ENCODE measurements at places on chromosomes 6 and 20.

GRCh38 chr6:3088968-3089367, 20.7 kb downstream of the RIPK1 start:
- DNase-seq, result no peak

DNA sequence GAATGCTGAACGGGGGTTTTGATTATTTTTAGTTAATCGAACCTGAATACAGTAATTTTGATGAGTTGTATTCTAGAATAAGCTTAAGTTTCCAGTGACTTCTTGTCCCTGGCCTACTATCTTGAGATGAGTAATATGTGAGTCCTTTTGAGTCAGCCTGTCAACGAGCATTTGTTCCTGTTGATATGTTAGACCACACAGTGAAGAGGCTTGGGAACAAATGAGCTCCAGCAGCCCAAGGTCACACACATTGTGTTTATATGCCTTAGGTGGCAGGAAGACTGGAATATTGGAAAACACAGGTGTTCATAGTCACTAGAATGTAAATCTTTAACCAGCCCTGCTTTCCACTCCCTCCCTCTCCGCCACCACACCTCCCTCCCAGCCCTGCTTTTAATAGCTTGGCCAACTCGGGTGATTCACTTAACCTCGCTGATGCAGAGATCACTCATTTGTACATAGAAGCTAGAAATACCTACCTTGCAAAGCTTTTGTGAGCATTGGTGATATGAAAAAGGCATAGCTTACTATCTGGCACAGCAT, 9.1 kb downstream of the SMPDL3A start:
- no peak for DNase-seq

- DNase-seq, result no peak
Measured at GRCh38 chr20:57897156-57897874, 187.5 kb upstream of the PMEPA1 start.

DNA sequence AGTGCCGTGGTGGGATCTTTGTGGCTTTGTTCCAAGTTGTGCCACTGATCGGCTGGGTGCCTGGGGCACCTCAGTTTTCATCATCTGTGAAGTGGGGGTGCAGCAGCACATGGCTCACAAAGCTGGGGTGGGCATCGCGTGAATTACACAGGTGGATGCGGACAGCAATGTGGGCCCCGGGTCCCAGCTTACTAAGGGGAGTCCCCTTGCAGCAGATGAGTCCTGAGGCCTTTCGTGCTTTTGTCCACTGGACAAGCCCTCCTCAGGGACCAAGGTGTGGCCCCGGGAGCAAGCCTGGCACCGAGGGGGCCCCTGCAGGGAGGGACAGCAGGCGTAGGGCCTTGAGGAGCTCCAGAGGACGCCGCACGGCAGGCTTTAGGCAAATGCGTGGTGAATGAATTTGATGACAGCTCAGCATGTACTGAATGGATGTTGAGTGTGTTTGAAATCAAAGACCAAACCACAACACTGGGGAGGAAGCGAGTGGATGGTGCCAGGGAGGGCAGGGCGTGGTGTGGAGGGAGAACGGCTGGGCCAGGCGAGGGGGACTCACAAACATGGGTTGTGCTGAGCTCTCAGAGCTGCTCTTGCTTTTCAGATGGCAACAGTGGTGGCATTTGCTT, 53.2 kb downstream of the IRF4 start:
- no peak for DNase-seq

DNA sequence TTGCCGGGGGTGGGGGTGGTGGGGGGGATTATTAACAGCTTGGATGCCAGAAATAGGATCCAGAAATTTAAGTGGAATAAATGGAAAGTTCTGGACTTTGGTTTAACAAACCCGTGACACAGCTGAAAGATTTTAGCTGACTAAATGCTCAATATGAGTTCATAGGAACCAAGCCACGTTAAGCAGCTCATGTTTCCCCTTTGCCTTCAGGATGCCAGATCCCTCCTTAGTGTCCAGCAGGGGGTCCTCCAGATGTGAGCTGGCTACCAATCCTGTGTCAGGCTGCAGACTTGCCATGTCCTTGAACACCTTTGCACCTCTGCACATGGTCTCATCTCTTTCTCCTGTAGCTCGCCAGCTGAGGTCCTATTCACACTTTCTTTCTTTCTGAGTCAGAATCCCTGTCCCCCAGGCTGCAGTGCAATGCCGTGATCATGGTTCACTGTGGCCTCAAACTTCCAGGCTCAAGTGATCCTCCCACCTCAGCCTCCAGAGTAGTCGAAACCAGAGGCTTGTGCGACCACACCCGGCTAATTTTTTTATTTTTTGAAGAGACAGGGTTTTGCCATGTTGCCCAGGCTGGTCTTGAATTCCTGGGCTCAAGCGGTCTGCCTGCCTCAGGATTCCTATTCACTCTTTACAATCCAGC, 133.3 kb upstream of the ARMC2 start:
- DNase-seq, result no peak

GRCh38 chr6:11120271-11121005, 8.9 kb upstream of the ERVFRD-1 start:
- no peak for DNase-seq

DNA sequence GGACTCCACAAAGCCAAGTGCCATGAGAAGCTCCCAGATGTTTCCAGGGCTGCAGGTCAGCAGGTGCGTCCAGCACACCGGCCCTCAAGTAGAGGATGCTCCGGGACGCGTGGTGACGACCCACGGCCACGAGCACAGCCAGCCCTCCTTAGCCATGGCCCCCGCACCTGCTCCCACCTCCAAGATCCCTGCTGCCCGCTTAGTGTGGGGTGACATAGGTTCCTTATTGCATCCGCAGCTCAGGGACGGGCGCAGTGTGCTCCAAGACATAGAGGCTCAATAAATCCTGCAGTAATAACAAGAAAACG, 138.1 kb upstream of the RPS6KA2 start:
- no peak for DNase-seq

GRCh38 chr6:165245701-165246100, 63.7 kb downstream of the C6orf118 start:
- DNase-seq, result no peak

All from C1 segment of cervical spinal cord (tissue), 14 donors.